ENCODE measurements at places on chromosomes 1 and 21. TPM values are rescaled to one million over a fixed set of nuclear protein-coding genes. Genes with fewer than 3 reads are reported as not detected.

The HUNK gene
- total RNA-seq, result not detected

The PLXNA2 gene
- total RNA-seq, result 18.3 TPM

The STX12 gene
- 51.7 TPM for total RNA-seq

The ATP6V1G3 gene
- not detected for total RNA-seq

The TFF1 gene
- not detected for total RNA-seq

The KIAA1614 gene
- 8.8 TPM for total RNA-seq

The TNFRSF14 gene
- total RNA-seq, result 19.3 TPM

The LIN28A gene
- not detected for total RNA-seq

The C1QTNF12 gene
- 2.2 TPM for total RNA-seq

The OR14A16 gene
- total RNA-seq, result not detected

The SPRR4 gene
- not detected for total RNA-seq

The PRAMEF4 gene
- total RNA-seq, result not detected

The ZNF326 gene
- 6.4 TPM for total RNA-seq

The NHLH1 gene
- total RNA-seq, result 0.07 TPM

The FAM131C gene
- total RNA-seq, result 0.85 TPM

The C1orf167 gene
- total RNA-seq, result 0.20 TPM

The THEMIS2 gene
- 8.9 TPM for total RNA-seq

The RORC gene
- total RNA-seq, result 0.03 TPM

The RNU1-2 gene
- under 0.01 TPM for total RNA-seq

The LCE3D gene
- not detected for total RNA-seq

The USF1 gene
- total RNA-seq, result 47.7 TPM

Data from smooth muscle cell of the pulmonary artery (primary cell).